ENCODE measurements at places on chromosomes 11 and 22. TPM values are rescaled to one million over a fixed set of nuclear protein-coding genes. Genes with fewer than 3 reads are reported as not detected.

Gene MUC15
- total RNA-seq: not detected

Gene PLAAT3
- total RNA-seq: 21.1 TPM

Gene SHISAL1
- 1.6 TPM for total RNA-seq

Gene GUCY1A2
- total RNA-seq: 5.6 TPM

- H3K27ac ChIP-seq: no peak overlapping the region
- H3K36me3 ChIP-seq: peaks cover 88% of the 10 kb centered on the region
- H3K27me3 ChIP-seq: no peaks in the 10 kb centered on the region
- no peak for DNase-seq
- no peak overlapping the region for H3K4me3 ChIP-seq
- H3K4me1 ChIP-seq: no peaks in the 10 kb centered on the region
These were observed 20.6 kb upstream of the RPS13 start for GRCh38 chr11:17098038-17098437.

DNA sequence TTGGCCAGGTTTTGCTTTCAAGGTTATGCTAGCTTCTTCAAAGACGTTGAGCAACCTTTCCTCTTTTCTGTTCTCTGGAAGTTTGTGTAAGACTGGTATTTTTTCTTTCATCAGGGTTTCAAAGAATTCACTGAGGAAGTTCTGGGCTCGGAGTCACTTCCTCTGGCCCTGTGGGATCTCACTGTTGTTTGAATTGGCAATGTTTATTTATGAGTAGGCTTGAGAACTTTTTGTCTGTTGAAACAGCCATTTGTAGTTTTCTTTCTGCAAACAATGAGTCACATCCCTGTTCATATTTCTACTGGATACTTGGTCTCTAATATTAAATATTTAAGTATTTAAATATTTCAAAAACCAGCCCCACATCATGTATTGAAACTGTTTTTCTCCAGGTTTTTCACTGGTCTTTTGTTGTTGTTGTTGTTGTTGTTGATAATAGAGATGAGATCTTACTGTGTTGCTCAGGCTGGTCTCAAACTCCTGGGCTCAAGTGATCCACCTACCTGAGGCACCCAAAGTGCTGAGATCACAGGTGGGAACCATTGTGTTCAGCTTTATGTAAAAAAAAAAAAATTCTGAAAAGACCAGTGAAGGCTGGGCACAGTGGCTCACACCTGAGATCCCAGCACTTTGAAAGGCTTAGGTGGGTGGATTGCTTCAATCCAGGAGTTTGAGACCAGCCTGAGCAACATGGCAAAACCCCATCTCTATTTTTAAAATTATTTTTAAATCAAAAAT, 26.9 kb downstream of the SUSD2 start:
- H3K36me3 ChIP-seq: no peaks in the 10 kb centered on the region
- no peak for DNase-seq
- H3K4me3 ChIP-seq: no peak overlapping the region

DNA sequence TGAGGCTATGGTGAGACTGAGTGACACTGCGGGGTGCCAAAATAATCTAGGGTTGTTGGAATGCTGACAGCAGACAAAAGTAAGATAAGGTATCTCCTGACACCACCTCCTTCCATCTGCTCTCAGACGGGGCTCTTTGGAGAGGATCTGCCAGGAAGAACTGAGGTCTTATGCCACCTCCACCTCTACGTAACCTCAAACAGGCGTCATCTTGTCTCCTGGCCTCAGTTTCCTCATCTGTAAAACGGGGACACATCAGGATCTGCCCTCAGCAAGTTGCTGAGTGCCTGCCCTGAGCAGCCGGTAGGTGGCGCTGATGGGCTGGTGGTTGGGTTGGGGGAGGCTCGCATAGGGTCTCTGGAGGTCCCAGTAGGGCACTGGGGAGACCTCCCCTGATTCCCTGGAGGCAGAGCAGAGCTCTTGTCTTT, 1.7 kb upstream of the MYEOV start:
- H3K27me3 ChIP-seq: no peaks in the 10 kb centered on the region
- H3K4me1 ChIP-seq: peaks cover 12% of the 10 kb centered on the region
- no peak overlapping the region for H3K4me3 ChIP-seq

GRCh38 chr22:17145021-17145680, 13.9 kb downstream of the HDHD5 start:
- no peak overlapping the region for H3K27ac ChIP-seq
- peaks cover 52% of the 10 kb centered on the region for H3K36me3 ChIP-seq
- no peak overlapping the region for H3K4me3 ChIP-seq
- H3K4me1 ChIP-seq: no peaks in the 10 kb centered on the region
- no peak for DNase-seq

DNA sequence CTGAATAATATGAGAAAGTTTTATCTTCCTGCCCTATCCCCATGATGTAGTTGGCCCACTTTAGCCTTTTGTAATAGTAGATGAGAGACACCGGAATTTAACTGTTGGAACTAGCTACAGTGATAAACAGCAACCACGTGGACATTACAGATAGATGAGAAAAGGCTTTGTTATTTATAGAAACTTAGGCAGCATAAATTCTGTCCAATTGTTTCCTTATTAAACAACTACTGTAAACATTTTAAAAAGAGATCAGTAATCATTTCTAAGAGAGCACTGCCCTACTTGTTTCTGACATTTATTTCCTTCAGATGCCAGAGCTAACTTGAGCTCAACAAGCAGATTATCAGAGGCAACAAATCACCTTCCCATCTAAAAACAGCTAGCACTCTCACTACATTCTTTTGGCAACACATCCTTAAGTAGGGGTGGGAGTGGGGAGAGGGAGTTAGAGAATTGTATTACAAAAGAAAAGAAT, 63.1 kb downstream of the SOX6 start:
- no peaks in the 10 kb centered on the region for H3K4me1 ChIP-seq
- DNase-seq: no peak
- H3K36me3 ChIP-seq: no peaks in the 10 kb centered on the region
- no peaks in the 10 kb centered on the region for H3K27me3 ChIP-seq

DNA sequence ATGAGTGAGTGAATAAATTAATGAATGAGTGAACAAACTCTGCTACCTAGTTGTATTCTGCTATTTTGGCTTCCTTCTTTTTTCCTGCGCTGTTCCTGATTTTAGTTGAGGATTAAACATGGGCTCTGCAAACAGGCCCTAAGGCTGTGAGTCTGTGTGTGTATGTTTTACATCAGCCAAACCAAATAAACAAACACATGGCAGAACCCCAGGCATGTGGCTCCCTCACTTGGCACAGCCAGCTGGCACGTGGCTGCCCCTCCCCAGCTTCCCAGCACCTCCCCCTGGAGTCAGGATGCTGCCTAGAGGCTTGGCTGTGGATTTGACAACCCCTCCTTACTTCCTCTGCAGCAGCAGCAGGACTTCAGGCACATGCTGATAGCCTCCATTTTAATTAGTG, 593.2 kb downstream of the INSC start:
- no peaks in the 10 kb centered on the region for H3K27me3 ChIP-seq
- no peak overlapping the region for H3K27ac ChIP-seq
- H3K36me3 ChIP-seq: no peaks in the 10 kb centered on the region
- DNase-seq: no peak
- peaks cover 4% of the 10 kb centered on the region for H3K4me1 ChIP-seq
- no peak overlapping the region for H3K4me3 ChIP-seq

DNA sequence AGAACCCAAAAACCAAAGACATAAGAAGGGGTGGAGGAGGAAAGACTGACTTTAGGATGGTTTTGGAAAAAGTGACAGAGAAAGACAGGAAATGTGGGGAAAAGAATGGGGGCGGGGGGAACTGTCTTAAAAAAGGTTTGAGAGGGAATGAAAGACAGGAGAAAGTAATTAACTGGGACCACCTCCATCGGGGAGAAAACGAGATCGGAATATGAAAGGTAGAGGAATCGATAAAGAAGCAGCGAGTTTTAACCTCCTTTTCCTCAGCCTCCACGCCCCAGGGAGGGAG, 524 bp downstream of the MTMR2 start:
- no peak for DNase-seq
- peak overlapping the region; percentile 98 for H3K27ac ChIP-seq
- H3K27me3 ChIP-seq: no peaks in the 10 kb centered on the region
- H3K4me3 ChIP-seq: peak overlapping the region; percentile 86
- peaks cover 11% of the 10 kb centered on the region for H3K4me1 ChIP-seq

- no peak overlapping the region for H3K4me3 ChIP-seq
- no peaks in the 10 kb centered on the region for H3K4me1 ChIP-seq
- H3K27ac ChIP-seq: no peak overlapping the region
- no peaks in the 10 kb centered on the region for H3K27me3 ChIP-seq
- H3K36me3 ChIP-seq: no peaks in the 10 kb centered on the region
These were observed 2413.8 kb upstream of the RAG2 start for GRCh38 chr11:39011797-39012196.

DNA sequence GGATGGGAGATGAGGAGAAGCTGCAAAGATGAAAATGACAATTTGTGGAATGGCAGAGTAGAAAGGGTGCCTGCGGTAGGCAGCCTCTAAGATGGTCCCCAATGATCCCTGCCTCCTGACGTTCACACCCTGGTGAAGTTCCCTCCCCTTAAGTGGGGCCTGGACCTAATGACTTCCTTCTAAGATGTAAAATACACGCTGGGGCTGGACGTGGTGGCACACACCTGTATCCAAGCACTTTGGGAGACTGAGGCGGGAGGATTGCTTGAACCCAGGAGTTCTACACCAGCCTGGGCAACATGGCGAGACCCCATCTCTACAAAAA, 60.7 kb upstream of the CREB3L1 start:
- no peaks in the 10 kb centered on the region for H3K4me1 ChIP-seq
- H3K4me3 ChIP-seq: no peak overlapping the region

All from ascending aorta (tissue), 2 donors.